Left kidney (tissue), 8 donors: ENCODE measurements at places on chromosomes 2 and 18.

GRCh38 chr2:223486751-223487150 lies 115.4 kb downstream of the SCG2 start:
- DNase-seq: no peak

- peak; percentile 40 for DNase-seq
These were observed 68.7 kb downstream of the DNAJC10 start for GRCh38 chr2:182784777-182785176.

DNA sequence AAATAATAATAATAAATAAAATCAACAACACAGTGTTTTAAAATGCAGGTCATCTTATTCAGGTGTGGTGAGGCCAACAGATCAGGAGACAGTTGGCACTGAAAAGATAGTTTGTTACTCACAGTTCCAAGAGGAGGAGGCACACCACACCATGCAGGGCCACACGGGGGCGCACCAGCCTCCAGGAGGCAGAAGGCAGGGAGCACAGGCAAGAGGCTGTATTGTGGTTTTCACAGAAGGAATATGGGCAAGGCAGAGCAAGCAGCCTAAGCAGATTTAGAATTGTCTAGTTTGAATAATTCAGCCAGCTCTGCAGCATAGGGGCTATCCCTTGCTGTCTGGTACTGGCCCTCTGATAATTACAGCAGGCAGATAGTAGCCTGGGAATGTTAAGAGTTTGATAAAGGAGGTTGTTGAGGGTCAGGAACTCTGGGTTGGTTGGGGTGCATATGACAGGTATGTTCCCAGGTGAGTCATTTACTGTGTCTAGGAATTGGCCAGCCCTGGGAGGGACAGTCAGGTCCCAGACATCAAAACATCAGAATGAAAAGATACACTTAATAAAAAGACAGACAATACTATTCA lies 31.3 kb downstream of the KIAA2012 start:
- no peak for DNase-seq

DNA sequence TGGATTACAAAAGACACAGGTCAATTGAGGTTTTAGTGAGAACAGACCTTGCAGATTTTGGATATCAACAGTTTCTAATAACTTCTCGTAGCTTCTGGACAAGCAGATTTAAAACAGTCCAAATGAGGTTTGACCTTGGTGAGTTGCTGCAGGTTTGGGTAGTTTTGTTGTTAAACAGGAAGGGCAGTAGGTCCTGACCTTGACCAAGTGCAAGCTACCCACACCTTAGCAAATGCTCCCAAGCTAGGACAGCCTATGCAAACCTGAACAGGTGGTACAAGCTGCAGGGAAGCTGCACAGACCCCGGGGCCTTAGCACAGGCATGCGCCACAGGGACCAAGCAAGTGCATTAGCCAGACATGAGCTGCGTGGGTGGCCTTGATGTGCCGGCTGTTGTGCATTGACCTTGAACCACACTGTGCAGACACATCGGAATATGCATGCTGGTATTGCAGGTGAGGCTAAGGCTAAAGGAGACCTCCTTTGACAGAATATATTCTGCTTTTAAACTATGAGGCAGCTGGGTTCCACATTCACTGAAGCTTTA lies 40.2 kb upstream of the AGAP1 start:
- DNase-seq: no peak

- DNase-seq: no peak
These were observed 850.6 kb upstream of the ACVR2A start for GRCh38 chr2:146994246-146994645.

DNA sequence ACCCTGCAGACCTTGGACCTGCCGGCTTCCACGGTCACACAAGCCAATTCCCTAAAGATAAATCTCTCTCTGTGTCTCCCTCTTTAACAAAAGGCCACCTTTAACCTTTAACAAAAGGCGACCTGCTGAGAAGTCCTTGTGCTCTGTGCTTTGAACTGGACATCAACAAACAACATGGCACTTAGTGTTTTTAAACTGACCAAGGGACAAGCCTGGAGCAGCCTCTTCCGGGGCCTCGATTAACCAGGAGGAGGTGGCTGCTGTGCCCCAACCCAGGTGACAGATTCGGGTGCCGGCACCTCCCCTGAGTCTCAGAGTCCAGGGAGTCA lies 135.3 kb downstream of the RTP5 start:
- DNase-seq: no peak

- no peak for DNase-seq
These were observed 79.3 kb upstream of the CD28 start for GRCh38 chr2:203626952-203627681.

DNA sequence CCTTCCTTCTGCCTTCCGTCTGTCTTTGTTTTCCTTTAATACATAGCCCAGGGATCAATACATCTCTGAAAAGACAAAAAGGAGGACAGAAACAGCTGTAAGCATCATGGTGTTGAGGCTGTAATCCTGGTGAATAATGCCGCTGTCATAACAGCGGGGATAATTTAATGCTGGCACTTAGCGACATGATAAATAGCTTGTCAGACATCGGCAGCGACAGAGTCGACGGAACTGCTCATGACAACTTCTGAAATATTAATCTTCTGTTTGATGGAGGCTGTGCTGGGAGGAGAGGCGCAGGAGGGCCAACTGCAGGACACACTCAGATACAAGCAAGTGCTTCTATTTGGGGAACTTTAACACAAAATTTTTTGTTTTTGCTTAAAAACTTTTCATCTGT lies 602.2 kb downstream of the GALR1 start:
- no peak for DNase-seq

- no peak for DNase-seq
These were observed 22.5 kb downstream of the STAT4 start for GRCh38 chr2:191128172-191128910.

- DNase-seq: peak; percentile 81
These were observed 9.6 kb downstream of the SERPINB8 start for GRCh38 chr18:63979409-63979920.
